Pancreas (tissue), 10 donors: ENCODE measurements at places on chromosomes 1 and 21.

DNA sequence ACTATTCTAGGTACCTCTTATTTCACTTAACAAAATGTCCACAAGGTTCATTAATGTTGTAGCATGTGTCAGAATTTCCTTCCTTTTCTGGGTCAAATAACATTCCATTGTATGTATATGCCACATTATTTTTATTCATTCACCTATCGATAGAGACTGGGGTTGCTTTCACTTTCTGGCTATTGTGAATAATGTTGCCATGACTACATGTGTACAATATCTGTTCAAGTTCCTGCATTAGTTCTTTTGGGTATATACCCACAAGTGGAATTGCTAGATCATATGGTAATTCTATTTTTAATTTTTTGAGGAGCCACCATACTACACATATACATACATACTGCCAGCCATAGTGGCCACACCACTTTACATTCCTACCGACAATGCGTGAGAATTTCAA lies 158.4 kb downstream of the ZZZ3 start:
- DNase-seq = no peak

GRCh38 chr1:84892705-84893618 lies at the start of gene LPAR3:
Gene LPAR3, minus strand, starts transcription at chr1:84893206. Its CDS starts 27,086 bp downstream, at chr1:84866120.
- DNase-seq = peak; percentile 89

DNA sequence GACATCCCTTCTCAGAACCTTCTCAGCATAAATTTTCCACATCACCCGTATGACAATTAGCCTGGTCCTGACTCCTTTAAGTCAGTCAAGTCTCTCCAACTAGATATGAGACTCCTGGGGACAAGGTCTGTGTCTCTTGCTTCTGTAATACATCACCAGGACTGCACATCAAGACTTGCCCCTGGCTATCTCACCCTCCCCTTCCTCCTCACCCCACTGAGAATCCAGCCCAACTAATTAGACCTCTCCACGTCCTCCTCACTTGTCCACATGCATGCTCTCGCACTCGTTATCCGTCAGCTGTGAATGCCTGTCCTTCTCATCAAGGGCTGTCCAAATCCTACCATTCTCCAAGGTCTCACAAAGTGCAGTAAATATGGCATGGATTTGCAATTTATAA lies 542.8 kb downstream of the PTPRU start:
- DNase-seq = no peak

DNA sequence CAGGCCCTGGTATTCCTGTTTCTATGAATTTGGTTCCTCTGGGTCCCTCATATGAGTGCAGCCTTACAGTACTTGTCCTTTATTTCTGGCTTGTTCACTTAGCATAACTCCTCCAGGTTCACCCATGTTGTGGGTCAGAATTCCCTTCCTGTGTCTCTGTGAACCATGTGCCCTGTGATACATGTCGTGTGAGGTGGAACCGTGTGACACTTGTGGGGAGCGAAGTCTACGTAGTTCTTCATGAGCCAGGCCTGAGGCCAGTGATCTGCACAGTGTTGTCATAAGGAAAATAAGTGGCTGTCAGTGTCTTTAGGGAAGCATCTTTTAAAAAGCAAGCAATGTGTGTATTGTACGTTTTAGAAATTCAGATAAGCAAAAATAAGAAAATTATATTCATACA lies 122.8 kb downstream of the GALNT2 start:
- no peak for DNase-seq
